ENCODE measurements at places on chromosomes 3 and 15.

DNA sequence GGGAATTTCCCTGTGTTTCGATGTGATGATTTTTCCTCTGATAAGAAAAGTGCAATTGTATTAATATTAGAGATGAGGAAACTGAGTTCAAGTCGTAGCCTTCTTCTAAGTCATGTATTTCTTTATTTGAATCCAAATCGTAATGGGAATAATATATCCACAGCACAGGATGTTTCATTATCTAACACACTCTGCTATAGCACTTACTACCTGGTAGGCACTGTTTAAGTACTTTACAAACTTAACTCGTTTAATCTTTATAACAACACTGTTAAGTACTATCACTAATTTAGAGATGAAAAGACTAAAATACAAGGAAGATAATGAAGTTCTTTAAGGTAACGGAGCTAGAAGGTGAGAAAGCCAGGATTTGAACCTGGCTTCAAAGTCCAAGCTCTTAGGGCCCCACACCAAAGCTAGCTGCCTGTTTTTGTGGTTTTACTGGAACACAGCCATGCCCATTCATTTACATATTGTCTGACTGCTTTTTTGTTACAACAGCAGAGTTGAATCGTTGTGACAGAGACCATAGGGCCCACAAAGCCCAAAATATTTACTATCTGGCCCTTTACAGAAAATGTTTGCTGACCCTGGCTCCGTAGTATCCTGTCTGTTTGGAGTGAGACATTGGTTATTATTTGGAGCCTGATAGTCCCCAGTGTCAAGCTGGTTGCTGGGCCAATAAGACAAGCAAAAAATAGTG lies 9.6 kb upstream of the ATP13A3 start:
- no peak for DNase-seq

- no peak for DNase-seq
These were observed 487 bp downstream of the ITIH4 start for GRCh38 chr3:52829906-52830463.

DNA sequence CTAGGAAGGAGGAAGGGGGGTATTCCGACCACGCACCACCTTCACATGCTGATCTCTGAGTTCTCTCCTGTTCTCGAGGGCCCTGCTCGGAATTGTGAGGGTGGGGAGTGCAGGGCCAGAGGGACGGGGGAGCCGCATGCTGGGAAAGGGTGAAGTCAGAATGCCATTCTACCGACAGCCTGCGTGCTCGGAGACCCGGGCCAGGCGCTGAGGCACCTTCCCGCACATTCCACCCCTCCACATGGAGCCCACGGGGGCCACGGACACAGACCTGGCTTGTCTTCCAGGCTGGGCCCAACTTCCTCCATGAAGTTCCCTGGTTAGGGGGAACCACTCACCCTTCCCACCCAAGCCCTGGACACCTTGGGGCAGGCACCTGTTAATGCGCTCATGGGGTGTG lies 28.7 kb upstream of the PIGZ start:
- DNase-seq = no peak

- DNase-seq = no peak
These were observed 19.8 kb downstream of the PRR23E start for GRCh38 chr3:127212711-127213110.

DNA sequence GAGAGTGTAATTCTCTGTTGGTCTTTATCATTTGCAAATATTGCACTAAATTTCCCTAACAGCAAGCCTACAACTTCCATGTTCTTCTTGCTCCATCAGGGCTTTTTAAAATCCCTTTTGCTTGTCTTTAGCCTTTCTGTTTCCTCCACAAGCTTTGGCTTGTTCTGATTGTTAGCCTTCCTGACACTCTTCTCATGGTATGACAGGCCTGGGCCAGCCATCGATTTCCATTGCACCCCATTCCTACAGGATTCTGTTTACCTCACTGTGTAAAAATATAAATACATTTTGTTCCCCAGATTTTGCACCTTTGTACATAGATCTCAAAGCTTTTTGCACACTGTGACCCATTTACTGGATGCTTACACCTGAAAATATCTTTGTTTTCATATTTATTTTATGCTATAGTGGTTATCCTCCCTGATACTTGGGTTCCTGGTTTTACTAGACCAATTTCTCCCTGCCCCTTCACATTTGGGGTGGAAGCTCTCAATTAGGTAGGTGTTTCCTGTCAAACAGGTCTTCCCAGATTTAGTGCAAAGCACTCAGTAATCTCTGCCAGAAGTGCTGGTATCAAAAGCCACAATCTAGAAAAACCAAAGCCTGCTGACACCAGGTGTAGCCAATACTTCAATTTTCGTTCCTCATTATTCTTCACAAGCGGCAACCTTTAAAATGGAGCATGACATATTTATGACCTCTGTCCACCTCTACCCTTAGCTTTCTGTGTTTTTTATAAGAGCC lies 57.9 kb upstream of the PPP2R3A start:
- DNase-seq = no peak
